ENCODE measurements at places on chromosomes 13 and 19. TPM values are rescaled to one million over a fixed set of nuclear protein-coding genes. Genes with fewer than 3 reads are reported as not detected.

- DNase-seq = no peak
These were observed 118.5 kb downstream of the ATP8A2 start for GRCh38 chr13:25490236-25490635.

DNA sequence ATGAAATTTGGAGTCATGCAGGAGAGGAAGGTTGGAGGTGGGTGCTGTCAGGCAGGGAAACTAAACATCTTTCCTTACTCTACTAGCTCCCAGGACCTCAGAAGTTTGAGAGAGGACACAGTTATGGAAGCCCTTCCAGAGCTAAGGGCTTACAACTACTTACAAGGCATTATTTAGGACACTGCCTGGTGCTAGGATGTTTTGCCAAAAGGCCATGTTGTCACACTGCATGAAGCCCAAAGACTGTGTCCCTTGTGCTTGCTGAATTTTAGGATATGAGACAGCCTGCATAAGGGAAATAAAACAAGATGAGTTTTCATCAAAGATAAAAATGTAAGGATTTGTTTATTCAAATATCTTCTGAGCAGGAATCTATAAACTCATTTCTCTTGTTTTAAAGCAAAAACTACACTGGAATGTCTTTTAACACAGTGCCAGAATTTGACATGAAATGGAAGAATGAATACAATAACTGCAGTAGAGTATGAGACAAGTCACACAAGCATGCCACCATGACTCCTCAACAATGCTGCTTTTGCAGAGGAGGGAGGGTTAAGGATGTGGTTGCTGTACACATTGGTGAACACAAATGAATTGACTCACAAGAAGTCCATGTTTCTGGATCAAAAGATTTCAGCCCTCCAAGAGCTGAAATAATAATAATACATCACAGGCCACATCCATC lies 258.4 kb downstream of the SPRY2 start:
- no peak for DNase-seq

DNA sequence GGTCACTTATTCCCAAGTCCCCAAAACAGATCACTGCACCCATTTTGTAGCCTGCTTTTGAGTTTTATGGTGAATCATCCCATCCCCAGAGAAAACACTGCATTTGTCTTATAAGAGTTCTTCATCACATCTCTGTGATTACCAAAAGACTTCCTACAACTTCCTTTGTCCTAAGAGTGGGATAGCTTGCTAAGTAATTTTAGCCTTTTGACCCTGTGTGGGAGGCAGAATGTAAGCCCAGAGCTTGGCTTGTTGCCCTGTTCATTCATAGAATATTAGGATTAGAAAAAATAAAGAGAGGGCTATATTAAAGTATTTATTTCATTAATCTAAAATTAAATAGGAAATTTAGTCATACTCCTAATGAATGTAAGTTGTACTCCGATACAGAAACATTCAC lies 213.3 kb downstream of the MZT1 start:
- DNase-seq = no peak

Gene ERICH6B
- total RNA-seq = not detected

DNA sequence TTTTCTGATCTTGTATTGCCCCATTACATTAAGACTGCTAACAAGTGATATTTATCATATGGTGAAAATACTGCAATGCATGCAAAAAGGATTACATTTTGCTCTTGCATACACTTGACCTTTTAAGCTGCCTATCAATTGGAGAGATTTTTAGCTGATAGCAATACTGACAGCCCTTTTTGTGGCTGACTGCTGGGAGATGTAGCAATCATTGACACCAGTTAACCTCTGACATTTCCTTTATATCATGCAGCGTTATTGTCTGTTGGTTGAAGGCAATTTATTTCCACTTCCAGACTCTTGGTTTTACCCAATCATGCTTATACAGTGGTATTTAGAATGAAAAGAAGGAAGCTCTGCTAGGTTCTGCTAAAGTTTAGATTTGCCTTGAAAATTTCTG lies 364.0 kb downstream of the LMO7 start:
- no peak for DNase-seq

Gene TLE6
- total RNA-seq = 2.8 TPM

Gene ZNF723
- not detected for total RNA-seq

Gene CATSPERD
- total RNA-seq = not detected

DNA sequence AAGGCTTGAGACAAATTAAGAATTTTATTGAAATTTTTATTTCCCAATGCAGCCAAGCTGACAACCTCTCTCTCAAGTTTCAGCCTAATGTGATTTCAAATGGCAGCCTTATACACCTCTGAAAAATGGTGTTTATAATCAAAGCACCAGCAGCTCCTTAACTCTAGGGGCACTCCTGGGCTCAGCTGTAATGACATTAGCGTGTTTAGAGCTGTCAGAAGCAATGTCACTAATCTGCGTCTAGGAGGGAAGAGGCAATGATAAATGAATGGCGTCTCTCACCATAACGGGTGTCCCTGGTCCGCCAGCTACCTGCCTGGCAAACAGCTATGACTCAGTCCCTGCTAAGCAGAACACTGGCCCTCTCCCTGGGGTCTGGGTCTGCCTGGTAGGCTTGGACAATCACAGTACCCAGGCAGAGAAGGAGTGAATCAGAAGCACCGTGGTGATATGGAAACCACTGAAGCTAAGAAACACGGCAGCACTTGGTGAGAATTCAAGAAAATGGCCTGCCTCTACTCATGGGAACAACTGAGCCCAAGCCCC lies 131.8 kb upstream of the VSTM2B start:
- no peak for DNase-seq

GRCh38 chr19:46537136-46538097 lies 41.8 kb upstream of the PNMA8B start:
- DNase-seq = peak; percentile 52

DNA sequence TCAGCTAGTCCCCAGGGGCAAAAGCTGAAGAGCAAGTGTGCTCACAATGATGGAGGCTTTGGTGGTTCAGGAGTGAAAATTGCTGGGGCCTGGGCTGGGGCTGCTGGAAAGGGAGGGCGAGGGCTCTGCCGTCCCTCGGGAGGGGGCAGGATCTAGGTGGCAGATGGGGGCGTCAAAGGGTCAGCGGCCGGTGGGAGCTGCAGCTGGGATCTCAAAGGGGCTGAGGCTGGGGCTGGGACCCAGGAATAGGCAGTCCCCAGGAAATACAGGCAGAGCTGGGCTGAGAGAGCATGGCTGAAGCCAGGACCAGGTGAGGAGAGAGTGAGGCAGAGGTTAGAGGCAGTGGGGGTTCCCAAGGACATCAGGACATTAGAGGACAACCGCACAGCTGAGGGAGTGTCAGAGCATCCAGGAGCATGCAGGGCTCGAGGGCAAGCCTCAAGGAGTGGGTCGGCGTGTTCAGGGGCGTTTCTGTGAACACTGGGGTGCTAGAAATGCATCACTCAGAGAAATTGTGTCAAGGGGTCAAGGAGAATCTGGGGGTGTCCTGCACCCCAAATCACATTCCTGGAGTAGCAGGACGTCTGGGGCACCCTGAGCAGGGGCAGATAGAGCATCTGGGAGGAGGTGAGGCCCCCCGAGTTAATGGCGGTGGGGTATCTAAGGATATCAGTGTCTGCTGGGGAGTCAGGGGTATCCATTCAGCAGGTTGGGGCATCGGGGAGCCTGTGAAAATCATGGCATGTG lies 1.2 kb upstream of the SYNE4 start:
- DNase-seq = no peak

Gene GADD45GIP1
- 27.2 TPM for total RNA-seq

GRCh38 chr19:21593934-21594820 lies 88.8 kb downstream of the ZNF429 start:
- DNase-seq = peak; percentile 37

DNA sequence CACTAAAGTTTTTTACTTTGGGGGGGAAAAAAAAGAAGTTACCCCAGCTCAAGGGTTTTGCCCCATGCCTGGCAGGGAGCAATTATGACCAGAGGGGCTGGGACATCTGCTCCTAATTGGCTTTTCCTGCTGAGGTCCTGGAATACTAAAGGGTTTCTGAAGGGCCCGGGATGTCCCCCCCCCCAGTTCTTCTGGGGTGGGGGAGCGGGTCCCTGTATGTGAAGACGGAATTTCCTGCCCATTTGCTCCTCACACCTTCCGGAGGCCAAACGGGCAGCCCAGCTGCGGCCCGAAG lies 1.1 kb upstream of the DLL3 start:
- no peak for DNase-seq

Gene ZNF571
- 2.3 TPM for total RNA-seq

DNA sequence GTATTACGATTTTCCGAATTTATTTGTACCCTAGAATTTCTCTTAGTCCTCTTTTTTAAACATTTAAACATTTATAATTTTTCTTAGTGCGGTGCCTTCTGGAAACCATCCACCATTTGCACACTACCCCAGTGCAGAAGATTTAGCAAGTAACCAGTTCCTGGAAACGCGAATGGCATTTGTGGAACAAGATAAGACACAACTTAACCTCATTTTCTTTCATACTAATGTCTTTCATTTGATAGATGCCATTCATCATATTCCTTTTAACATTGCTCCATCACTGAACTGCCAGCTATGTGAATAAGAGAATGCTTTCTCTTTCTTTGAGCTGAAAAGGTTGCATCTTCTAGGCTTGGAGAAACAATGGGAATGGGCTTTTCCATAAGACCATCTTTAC lies 6.8 kb downstream of the FRY start:
- no peak for DNase-seq

DNA sequence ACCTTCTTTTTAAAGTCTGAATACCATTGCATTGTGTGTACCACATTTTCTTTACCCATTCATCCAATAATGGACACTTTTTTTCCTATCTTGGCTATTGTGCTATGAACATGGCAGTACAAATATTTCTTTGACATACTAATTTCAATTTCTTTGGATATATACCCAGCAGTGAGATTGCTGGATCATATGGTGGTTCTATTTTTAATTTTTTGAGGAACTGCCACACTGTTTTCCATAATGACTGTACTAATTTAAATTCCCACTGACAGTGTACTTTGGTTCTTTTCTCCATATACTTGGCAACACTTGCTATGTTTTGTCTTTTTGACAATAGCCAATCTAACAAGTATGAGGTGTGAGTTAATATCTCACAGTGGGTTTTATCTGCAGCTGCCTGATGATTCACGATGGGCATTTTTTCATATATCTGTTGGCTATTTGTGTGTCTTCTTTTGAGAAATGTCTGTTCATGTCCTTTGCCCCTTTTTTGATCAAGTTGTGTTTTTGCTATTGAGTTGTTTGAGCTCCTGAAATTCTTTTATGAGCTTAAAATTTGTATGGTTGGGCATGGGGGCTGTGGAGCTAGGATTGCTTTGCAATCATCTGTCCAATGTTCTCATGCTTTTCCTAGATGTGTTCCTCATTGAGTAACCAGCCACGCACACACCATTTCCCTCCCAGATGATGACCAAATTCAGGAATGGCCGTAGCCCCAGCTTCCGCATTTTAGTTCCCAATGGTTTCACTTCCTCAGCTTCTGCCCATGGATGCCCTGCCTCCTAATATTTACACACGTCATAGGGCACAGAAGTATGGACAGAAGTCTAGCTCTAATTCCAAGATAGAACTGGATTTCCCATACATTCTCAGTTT lies 380.0 kb upstream of the SGCG start:
- no peak for DNase-seq

Gene TNFAIP8L1
- 2.5 TPM for total RNA-seq

Gene RBM42
- total RNA-seq = 41.7 TPM

DNA sequence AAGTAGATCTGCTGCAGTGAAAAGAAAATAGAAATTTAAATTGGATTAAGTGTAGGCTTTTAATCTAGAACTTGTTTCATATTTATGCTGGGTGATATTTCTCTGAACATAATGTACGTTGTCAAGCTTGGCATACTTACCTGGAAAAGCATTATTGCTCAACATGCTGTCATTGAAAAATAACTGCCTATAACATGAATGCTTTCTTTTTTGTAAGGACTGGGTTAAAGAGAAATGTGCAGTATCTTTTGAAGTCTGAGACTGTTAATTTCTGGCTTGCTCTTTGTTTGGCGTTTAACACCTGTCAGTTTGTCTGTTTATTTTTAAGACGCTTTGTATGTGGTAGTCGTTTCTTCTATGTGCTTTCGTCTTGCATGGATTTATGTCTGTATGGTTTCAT lies 175.2 kb downstream of the LMO7 start:
- no peak for DNase-seq

Gene C19orf67
- total RNA-seq = not detected

- DNase-seq = no peak
These were observed 14.7 kb downstream of the POLD1 start for GRCh38 chr19:50398675-50399367.

DNA sequence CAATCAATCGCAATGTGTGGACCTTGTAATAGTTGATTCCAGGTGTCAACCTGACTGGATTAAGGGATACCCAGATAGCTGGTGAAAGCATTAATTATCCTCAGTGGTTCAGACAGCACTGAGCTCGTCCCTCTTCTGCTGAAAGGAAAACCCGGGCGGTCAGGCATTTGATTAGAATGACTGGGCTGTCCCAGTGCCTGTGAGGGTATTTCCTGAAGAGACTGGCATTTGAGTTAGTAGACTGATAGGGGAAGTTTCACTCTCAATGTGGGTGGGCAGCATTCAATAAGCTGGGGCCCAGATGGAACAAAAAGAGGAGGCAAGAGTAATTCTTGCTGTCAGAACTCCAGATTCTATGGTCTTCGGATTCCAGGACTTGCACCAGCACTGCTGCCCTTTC lies 31.9 kb downstream of the KPNA3 start:
- DNase-seq = no peak

- DNase-seq = no peak
These were observed 141.9 kb downstream of the ZIC5 start for GRCh38 chr13:99829593-99830239.

Gene FGF9
- 0.16 TPM for total RNA-seq

Gene TPTE2
- not detected for total RNA-seq

DNA sequence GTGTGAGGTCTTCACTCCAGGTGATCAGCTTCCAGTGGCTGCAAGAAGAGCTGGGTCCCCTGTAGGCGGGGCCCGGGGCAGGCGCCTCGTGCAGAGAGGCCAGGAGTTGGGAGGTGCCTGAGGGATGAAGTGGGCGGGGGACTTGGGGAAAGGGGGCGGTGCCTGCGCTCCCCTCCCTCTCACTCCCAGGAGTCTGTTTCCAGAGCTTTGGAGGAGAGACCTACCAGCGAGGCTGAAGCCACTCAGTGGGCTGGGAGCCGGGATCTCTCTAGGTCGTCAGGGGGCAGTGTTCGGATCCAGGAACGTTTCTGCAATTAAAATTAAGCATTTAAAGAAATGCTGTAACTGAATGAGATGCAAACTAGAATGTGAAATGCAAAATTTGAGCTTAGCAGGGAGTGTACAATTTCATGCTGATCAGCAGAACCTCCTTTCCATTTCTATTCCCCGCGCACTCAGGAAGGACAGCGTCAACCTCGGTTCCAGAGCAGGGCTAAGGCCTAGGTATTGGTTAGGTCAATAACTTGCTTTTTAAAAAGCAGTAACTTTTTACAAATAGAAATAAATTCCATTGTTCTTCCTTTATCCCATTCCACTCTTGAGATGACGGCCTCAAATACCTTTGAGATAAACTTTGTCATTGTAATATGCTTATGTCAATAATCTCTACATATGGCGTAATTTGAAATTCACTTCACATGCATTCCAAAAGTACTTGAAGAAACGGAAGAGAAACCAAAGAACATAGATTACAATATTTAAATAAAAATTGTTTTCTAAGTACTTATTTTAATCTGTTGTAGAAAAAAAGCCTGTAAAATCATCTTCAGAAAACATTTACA lies 11.6 kb downstream of the ZNF160 start:
- DNase-seq = no peak

- DNase-seq = no peak
These were observed 599 bp upstream of the ARHGEF7 start for GRCh38 chr13:111114362-111115060.
